Activated naive CD4-positive, alpha-beta T cell (primary cell): ENCODE measurements at places on chromosomes 2 and 18.

- no peak for DNase-seq
Measured at GRCh38 chr2:138244501-138244925, 257.1 kb upstream of the SPOPL start.

- no peak for DNase-seq
Measured at GRCh38 chr2:210938228-210938627, 381.8 kb downstream of the CPS1 start.

- DNase-seq, result no peak
Measured at GRCh38 chr2:183172220-183172887, 48.1 kb downstream of the NUP35 start.

DNA sequence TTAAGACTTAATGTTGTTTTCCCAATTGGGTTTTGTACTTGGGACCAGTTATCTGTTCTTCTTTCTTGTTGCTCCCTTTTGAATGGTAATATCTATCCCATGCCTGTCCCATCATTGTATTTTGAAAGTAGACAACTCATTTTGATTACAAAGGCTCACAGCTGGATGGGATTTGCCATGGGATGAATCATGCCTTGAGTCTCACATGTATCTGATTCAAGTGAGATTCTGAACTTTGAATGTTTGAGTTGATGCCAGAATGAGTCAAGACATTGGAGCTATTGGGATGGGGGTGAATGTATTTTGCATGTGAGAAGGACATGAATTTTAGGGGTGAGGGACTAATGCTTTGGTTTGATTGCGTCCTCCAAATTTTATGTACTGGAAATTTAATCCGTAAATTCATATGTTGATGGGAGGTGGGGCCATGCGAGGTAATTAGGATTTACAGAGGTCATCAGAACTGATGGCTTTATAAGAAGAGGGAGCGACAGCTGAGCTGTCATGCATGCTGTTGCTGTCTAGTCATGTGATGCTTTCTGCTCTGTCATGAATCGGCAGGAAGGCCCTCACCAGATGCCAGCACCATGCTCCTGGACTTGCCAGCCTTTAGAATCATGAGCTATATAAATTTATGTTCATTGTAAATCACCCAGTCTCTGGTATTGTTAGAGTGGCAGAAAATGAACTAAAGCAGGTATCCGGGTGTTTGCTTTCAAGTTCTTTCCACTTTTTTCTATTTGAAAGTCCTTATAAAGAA, 741.3 kb upstream of the RAB6C start:
- DNase-seq, result no peak

GRCh38 chr18:67476585-67476984, 39.9 kb downstream of the DSEL start:
- DNase-seq, result no peak

GRCh38 chr2:36397728-36398413, 42.3 kb downstream of the CRIM1 start:
- no peak for DNase-seq

- no peak for DNase-seq
Measured at GRCh38 chr2:98809116-98809515, 78.2 kb upstream of the MGAT4A start.

DNA sequence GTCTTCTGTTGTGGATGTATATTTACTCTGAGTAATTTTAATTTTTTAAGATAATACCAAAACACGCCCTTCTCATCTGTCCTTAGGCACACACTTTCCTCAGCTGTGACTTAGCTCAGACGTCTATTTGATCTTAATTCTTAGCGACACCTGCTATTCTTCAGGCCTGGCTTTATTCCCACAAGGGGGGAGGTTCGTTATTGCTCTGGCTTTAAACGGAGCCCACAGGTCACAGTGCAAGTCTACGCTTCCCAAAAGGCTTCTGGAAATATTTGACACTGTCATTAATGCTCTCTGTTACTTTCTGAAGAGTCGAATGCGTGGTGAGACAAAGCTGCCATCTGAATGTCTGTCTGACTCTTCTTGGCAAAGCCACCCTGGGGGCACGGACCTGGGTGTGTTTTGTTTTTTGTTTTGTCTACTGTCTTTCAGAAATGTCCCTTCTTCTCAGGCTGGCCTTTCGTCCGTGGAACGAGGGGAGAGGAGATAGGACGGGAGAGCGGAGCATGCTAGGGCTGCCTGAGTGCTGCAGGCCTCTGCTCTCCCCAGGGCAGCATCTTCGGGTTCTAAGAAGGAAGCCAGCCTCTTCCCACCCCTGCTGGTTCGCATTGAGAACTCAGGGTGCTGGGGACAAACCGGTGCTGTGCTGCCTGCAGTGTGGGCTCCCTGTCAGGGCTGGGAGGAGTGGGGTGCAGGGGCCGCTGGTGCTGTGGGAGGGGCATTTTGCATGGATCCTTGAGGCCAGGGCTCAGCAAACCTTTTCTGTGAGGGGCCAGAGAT, 61.9 kb downstream of the ASAP2 start:
- no peak for DNase-seq

- DNase-seq, result no peak
Measured at GRCh38 chr2:127479219-127479825, 47.0 kb downstream of the IWS1 start.

GRCh38 chr2:239719791-239720360, 305.3 kb downstream of the NDUFA10 start:
- no peak for DNase-seq

DNA sequence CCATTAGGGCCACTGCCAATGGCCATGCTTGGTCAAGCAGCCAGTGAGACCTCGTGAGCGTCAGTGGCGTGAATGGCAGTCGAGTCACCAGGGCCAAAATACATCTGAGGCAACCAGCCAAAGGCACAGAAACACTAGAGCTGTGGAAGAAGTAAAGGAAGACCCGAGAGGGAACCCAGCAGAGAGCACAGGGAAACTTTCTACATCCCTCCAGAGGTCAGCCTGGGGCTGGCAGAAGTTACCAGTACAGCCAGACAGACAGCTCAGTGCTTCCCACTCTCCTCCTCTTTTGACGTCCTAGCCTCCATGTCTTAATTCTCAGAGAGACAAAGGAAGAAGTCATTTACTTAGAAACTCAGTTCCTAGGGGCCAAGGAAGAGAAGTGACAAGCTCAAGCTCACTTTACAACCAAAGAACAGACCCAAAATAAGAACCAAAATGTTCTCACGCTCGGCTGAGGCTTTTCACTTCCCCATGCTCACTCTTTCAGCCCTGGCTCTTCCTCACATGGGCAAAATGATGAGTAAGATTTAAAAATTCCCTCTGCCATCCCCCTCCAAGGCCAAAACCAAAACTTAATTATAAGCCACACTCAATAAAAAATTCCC, 8.7 kb downstream of the CYRIA start:
- no peak for DNase-seq
